MV-4-11 (cell line): ENCODE measurements at places on chromosomes 11 and 22.

DNA sequence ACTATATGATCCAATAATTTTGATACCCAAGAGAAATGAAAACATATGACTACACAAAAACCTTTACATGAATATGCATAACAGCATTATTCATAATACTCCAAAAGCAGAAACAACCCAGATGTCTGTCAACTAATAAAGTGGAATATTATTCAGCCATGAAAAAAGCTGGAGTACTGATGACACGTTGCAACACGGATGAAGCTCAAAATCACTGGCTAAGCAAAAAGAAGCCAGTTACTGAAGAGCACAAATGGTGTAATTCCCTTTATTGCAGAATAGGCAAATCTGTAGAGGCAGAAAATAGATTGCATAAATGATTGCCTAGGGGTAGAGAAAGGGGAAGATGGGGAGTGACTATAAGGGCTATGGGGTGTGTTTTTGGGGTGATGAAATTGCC, 117.6 kb upstream of the FGF3 start:
- DNase-seq = peak; percentile 33

GRCh38 chr11:73140213-73141030, 1.7 kb downstream of the FCHSD2 start:
- no peak for DNase-seq

DNA sequence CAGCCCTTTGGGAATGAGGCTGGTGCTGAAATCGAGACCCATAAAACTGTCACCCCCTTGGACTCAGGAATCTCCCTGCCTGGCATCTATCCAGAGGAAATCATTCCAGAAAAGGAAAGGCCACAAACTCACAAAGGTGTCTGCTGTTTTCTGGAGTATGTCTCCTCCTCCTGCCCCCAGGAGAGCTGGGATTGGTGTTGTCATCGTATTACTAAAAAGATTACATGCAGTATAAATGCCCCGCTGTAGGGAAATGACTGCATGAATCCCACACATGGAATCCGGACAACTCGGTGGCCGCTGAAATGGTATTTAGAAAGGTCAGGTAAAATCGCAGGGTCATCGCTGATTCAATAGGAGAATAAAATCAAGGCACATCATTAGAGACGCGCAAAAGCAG, 18.9 kb upstream of the RFPL3 start:
- no peak for DNase-seq

DNA sequence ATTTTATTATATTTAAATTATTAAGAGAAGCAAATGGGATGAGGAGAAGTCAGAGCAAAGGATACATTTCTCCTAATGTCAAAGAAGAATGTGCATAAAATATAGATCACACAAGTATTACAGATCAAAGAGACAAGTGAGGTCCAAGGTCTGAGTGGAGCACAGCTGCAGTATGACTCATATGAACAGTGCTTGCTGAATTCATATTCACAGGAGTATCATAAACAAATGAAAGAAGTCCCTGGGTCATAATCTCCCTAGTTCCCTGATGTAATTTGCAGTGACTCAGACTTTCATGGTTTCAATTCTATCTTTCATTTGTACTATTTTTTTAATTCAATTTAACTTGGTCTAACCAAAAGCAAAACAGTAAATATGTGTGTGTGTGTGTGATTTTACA, 499.0 kb upstream of the CCDC179 start:
- DNase-seq = no peak

- no peak for DNase-seq
Observed at GRCh38 chr11:44868455-44869421, 81.9 kb downstream of the TP53I11 start.

- DNase-seq = no peak
Observed at GRCh38 chr11:914747-915501, 4.3 kb upstream of the CHID1 start.
